ENCODE measurements at places on chromosomes 11 and 22.

DNA sequence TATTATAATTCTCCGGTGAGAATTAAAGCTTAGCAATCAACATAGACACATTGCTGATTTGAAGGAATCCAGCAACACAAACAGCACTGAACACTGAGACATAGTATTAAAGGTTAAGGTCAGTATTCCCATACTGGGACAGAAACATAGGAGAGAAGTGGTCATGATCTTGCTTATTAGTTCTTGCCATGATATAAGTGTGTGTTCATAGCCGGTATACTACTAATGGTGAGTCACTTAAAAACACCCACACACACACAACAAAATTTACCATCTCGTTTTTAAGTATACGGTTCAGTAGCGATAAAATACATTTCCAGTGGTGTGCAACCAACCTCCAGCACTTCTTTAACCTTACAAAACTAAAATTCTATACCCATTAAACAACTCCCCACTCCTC is 96.3 kb downstream of the C11orf65 start:
- H3K36me3 ChIP-seq, result no peaks in the 10 kb centered on the region
- DNase-seq, result no peak
- no peak overlapping the region for H3K27ac ChIP-seq
- no peak overlapping the region for H3K4me3 ChIP-seq
- no peaks in the 10 kb centered on the region for H3K4me1 ChIP-seq
- no peaks in the 10 kb centered on the region for H3K27me3 ChIP-seq

DNA sequence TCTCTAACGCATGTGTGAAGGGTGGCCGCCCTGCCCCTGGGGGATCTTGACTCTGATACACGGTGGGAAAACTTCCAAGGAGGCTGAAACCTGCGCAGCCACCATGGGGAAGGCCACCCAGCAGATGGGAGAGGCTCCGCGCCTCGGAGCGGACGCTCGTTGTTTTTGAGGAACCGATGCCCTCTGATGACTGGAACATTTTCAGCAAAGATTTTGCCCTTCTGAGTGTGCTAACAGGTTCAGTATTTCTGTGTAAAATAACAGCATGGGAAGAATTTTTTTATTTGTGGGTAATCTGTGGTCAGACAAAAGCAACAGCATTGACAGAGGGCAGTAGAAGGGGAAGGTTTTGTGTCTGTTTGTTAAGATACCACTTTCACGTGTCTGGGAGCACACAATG is 16.7 kb downstream of the MB start:
- H3K4me1 ChIP-seq, result peaks cover 7% of the 10 kb centered on the region
- DNase-seq, result no peak
- H3K27ac ChIP-seq, result no peak overlapping the region
- H3K27me3 ChIP-seq, result no peaks in the 10 kb centered on the region
- no peak overlapping the region for H3K4me3 ChIP-seq
- no peaks in the 10 kb centered on the region for H3K36me3 ChIP-seq

DNA sequence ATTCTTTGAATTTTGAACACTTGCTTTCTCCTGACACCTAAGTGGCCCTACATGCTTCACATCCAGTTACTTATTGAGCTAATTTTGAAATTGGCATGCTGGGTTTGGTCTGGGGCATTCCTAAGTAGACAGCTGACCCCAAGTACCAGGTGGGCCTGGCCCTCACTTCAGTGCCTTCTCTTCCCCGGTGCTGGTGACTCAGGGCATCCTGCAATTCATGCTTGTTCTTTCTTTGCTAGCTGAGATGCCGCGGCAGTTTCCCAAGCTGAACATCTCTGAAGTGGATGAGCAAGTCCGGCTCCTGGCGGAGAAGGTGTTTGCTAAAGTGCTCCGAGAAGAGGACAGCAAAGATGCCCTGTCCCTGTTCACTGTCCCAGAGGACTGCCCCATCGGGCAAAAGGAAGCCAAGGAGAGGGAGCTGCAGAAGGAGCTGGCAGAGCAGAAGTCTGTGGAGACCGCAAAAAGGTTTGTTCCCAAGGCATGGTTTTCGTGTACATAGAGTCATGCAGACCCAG is 6.3 kb downstream of the AMPD3 start:
- no peak overlapping the region for H3K27ac ChIP-seq
- no peaks in the 10 kb centered on the region for H3K27me3 ChIP-seq
- H3K4me3 ChIP-seq, result no peak overlapping the region

DNA sequence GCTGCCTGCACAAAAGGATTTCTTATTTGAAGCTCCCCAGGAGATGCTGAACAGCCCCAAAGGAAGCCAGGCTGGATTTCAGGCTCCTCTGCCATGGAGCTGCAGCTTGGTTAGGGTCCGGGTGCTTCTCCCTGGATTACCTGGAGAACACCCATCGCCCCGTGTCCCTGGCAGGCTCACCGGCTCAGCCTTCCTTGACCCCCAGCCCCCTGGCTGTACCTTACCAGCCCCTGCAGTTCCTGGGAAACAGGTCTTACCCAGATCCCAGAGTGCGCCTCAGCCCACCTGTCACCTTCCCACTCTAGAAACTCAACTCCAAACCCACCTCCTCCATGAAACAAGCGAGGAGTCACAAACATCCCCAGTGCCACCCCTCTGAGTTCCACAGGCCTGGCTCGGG is 45.3 kb upstream of the CD5 start:
- H3K27me3 ChIP-seq, result no peaks in the 10 kb centered on the region
- H3K36me3 ChIP-seq, result no peaks in the 10 kb centered on the region
- peaks cover 13% of the 10 kb centered on the region for H3K4me1 ChIP-seq
- peak; percentile 30 for DNase-seq
- H3K27ac ChIP-seq, result no peak overlapping the region

- H3K4me1 ChIP-seq, result no peaks in the 10 kb centered on the region
- no peak overlapping the region for H3K4me3 ChIP-seq
- no peak overlapping the region for H3K27ac ChIP-seq
- no peaks in the 10 kb centered on the region for H3K27me3 ChIP-seq
- DNase-seq, result no peak
Measured at GRCh38 chr11:1706634-1707400, 9.8 kb downstream of the KRTAP5-6 start.

- H3K36me3 ChIP-seq, result no peaks in the 10 kb centered on the region
- no peak overlapping the region for H3K27ac ChIP-seq
- DNase-seq, result no peak
- peaks cover 3% of the 10 kb centered on the region for H3K27me3 ChIP-seq
- no peaks in the 10 kb centered on the region for H3K4me1 ChIP-seq
Measured at GRCh38 chr11:78363024-78363619, 54.5 kb downstream of the GAB2 start.

GRCh38 chr11:63892228-63892627 is 24.7 kb downstream of the RCOR2 start:
- no peak for DNase-seq
- H3K27ac ChIP-seq, result no peak overlapping the region
- no peak overlapping the region for H3K4me3 ChIP-seq
- H3K4me1 ChIP-seq, result peaks cover 2% of the 10 kb centered on the region

DNA sequence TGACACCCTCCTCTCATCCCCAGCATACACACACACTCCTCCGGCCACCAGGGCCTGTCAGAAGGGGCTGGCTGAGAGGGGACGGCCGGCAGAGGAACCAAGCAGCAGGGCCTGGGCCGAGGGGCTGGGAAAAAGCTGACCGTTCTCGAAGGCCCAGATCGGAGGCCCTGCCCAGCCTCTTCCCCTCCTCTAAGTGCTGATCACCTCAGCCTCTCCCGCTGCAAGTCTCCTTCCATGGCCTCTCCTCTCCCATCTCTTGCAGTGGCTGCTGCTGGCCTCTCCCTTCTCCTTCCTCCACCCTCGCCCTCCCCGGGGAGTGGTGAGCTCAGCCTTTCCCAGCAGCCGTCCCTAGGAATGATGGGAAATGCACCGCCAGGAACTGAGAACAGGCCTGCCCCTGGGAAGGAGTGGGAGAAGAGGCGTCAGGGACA is 39.6 kb downstream of the ARRB1 start:
- no peaks in the 10 kb centered on the region for H3K36me3 ChIP-seq
- H3K27ac ChIP-seq, result no peak overlapping the region
- H3K4me3 ChIP-seq, result no peak overlapping the region

GRCh38 chr11:29200791-29201562 is 815.9 kb downstream of the KCNA4 start:
- DNase-seq, result no peak
- no peak overlapping the region for H3K4me3 ChIP-seq
- H3K4me1 ChIP-seq, result no peaks in the 10 kb centered on the region
- no peak overlapping the region for H3K27ac ChIP-seq
- no peaks in the 10 kb centered on the region for H3K36me3 ChIP-seq

DNA sequence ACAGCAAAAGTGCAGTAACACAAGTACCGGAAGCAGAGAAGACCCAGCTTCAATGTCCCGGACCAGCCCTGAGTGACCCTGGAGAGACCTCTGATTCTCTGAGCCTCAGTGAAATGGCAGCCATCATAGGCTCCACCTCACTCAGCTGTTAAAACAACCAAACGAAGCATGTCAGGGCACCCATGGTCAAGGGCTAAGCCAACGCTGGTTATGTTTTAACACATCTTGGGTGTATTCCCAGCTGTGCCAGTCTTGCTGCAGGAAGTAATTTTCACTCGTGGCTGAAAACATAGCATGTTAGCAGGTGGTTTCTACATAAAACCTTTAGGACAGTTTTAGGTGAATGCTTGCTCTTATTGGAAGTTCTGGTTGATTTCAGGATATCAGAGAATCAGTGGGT is 30.9 kb downstream of the LMO2 start:
- H3K4me1 ChIP-seq, result no peaks in the 10 kb centered on the region
- no peak for DNase-seq
- no peak overlapping the region for H3K4me3 ChIP-seq
- peaks cover 18% of the 10 kb centered on the region for H3K27me3 ChIP-seq
- no peak overlapping the region for H3K27ac ChIP-seq
- H3K36me3 ChIP-seq, result no peaks in the 10 kb centered on the region

- peaks cover 54% of the 10 kb centered on the region for H3K36me3 ChIP-seq
- peak overlapping the region; percentile 84 for H3K27ac ChIP-seq
- H3K4me3 ChIP-seq, result peak overlapping the region; percentile 87
- peaks cover 16% of the 10 kb centered on the region for H3K4me1 ChIP-seq
- no peak for DNase-seq
Measured at GRCh38 chr22:38504731-38505540, 1.2 kb downstream of the DDX17 start.

DNA sequence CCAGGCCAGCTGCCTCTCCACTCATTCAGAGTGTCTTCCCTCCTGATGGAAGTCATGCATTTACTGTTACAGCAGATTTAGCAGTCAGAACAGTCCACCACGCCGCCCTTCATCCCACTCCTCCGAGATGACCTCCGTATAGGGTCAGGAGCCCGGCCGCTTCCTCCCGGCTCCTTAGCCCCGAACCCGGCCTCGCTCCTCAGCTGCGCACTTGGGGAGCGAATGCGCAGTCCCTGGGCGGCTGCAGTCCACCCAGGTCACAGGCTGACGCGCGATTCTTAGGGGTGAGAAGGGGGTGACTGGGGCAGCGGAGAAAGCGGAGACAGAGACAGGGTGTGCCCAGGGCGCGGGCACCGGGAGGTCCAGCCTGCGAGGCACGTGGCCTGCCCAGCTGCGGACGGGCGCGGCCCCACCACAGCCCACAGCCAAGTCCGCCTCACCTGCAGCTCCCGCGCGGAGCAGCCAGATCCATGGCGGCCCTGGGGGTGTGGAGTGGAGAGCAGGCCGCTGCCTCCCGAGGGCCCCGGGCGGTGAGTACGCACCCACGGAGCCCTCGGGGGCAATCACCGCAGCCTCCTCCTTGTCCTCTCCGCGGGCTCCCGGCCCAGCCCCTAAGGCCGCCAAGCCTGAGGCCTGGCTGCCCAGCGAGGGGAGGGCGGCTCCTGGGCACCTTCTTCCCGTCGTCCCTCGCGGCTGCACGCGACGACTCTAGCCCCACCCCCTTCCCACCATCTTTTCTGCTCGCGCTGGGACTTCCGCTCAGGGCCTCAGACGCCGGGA is 286.6 kb downstream of the BRD1 start:
- H3K4me3 ChIP-seq, result no peak overlapping the region
- no peaks in the 10 kb centered on the region for H3K4me1 ChIP-seq
- no peaks in the 10 kb centered on the region for H3K36me3 ChIP-seq
- DNase-seq, result no peak
- no peak overlapping the region for H3K27ac ChIP-seq

DNA sequence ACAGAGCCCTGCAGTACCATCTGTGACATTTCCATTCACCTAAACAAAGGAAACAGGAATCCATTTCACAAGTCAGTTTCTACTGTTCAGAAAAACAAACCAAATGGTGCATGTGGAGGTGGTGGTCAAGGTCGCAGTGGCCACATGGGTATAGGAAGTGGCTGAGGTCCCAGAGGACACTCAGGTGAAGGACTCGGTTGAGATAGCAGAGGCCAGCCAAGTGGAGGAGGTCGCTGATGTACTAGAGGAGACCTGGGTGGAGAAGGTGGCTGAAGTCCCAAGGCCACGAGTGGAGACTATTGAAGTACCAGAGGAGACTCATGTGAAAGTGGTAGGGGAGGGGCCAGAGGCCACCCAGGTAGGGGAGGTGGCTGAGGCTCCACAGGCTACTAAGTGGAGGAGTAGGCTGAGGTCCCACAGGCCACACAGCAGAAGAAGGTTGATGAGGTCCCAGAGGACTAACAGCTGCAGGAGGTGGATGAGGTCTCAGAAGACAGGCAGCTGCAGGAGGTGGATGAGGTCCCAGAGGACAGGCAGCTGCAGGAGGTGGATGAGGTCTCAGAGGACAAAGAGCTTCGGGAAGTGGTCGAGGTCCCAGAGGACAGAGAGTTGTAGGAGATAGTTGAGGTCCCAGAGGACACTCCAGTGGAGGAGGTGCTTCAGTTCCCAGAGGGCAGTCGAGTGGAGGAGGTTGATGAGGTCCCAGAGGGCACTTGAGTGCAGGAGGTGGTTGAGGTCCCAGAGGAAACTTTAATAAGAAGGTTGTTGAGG is 40.2 kb downstream of the ZNF195 start:
- no peaks in the 10 kb centered on the region for H3K36me3 ChIP-seq
- no peaks in the 10 kb centered on the region for H3K4me1 ChIP-seq
- peaks cover 2% of the 10 kb centered on the region for H3K27me3 ChIP-seq

GRCh38 chr11:1693327-1694063 is 3.5 kb upstream of the KRTAP5-6 start:
- H3K27me3 ChIP-seq, result no peaks in the 10 kb centered on the region
- no peak for DNase-seq
- H3K36me3 ChIP-seq, result no peaks in the 10 kb centered on the region
- H3K4me3 ChIP-seq, result peak overlapping the region; percentile 15
- H3K27ac ChIP-seq, result peak overlapping the region; percentile 35

DNA sequence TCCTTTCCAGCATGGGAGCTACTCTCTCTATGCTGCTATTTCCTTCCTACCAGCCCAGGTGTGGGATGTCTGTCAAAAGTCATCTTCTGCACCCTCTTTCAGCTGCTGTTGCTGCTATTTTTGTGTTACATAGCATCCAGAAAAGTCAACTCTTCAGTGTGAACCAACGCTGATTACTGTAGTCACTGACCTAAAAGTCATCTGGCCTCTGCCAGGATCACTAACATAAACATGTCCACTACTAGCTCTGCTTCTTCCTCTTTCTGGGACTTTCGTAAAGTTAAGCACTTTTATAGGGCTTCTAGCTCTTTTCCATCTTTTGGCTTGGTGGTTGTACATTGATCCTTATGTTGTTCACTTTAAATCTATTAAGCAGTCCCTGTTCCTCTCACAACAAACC is 90.2 kb upstream of the CARD18 start:
- no peak overlapping the region for H3K4me3 ChIP-seq
- H3K4me1 ChIP-seq, result peaks cover 3% of the 10 kb centered on the region
- H3K27ac ChIP-seq, result no peak overlapping the region
- no peak for DNase-seq

- DNase-seq, result peak; percentile 84
- no peak overlapping the region for H3K4me3 ChIP-seq
- peak overlapping the region; percentile 98 for H3K27ac ChIP-seq
- H3K36me3 ChIP-seq, result peaks cover 3% of the 10 kb centered on the region
Measured at GRCh38 chr11:122197066-122197987, 81.3 kb upstream of the BLID start.

GRCh38 chr11:18313965-18314763 is 7.8 kb downstream of the HPS5 start:
- no peak for DNase-seq
- H3K27ac ChIP-seq, result peak overlapping the region; percentile 87
- peaks cover 29% of the 10 kb centered on the region for H3K36me3 ChIP-seq
- peaks cover 17% of the 10 kb centered on the region for H3K4me1 ChIP-seq

GRCh38 chr11:30549565-30549964 is 36.6 kb downstream of the MPPED2 start:
- no peak for DNase-seq
- no peaks in the 10 kb centered on the region for H3K4me1 ChIP-seq
- H3K36me3 ChIP-seq, result no peaks in the 10 kb centered on the region

Measured in RWPE2 (cell line).